ENCODE measurements at places on chromosomes 11 and 22.

GRCh38 chr11:128311742-128312719, 275.3 kb downstream of the ETS1 start:
- DNase-seq: no peak

- DNase-seq: no peak
Measured at GRCh38 chr22:32073262-32073661, 30.2 kb downstream of the SLC5A1 start.

DNA sequence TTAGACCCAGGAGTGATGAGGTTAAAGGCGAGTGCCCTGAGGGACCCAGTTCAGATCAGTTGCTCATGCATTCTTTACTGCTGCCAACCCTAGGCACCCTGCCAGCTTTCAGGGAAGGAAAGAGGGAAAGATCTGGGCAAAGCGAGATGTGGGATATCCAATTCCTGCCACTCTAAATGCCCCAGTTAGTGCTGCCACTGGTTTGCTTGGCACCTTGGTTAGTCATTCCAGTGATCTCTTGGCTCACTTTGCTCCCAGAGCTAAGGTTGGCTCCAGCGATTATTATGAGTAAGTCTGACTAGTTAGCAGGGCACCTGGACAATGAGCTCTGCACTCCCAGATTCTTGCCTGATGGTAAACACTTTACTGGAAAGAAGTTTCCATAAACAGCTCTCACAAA, 85.0 kb downstream of the INSC start:
- DNase-seq: no peak

DNA sequence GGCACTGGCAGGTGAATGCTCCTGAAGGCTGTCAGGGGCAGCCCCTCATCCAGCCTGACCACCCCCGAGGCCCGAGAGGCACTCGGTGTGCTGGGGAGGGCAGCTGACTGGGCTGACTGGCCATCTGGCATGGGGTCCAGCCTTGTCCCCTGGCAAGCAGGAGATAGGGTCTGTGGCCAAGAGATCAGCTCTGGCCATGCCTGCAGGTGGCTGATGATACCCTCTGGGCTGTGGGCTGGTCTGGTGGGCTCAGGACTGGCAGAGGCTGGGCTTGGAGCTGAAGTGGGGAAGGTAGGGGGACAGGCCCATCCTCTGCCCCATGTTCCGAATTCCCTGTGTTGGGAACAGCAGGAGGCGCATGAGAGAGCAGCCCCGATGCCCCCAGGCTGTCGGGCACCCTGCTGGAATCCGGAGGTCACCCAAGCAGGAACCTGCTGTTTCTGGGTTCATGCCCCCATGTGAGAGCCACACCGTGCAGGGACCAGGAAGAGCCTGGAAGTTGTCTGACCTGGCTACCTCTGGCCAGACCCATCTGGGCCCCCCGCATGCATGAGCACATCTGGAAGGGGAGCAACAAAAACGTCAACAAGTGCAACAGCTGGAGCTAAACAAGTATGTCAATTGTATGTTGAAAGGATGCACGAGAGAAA, 527.0 kb downstream of the TBC1D22A start:
- DNase-seq: no peak

DNA sequence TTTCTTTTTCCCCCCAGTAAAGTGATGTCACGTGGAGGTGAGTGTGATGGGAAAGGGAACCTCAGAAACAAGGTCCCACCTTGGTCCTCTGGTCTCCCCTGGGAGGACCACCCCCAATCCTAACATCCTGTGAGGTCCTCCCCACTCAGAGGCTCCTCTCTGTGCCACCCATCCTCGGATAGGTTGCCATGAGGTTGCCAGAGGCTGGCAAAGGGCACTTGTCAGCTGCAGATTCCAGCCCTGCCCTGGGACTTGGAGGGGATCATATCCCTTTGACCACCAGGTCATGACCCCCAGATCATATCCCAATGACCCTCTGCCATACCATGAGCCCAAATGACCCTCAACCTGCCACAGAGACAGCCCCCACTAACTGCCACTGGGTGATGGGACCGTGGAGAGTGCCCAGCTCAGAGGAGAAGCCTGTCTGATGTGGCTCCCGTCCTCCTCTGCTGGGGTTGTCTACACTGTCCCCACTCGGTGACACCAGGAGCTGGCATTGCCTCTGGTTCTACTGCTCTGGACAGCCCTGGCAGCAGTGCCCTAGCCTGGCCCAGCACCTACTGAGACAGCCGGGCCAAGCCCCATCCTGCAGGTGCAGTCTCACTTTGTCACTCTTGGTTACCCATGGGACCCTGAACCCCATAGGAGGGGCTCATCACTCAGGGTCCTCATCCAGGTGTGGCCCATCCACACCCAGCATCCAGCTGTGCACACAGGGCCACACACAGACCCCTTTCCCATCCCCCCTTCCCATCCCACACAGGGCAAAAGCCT, 90.2 kb upstream of the KCNQ1OT1 start:
- DNase-seq: no peak

GRCh38 chr11:102853956-102854355, 10.5 kb upstream of the MMP3 start:
- no peak for DNase-seq

DNA sequence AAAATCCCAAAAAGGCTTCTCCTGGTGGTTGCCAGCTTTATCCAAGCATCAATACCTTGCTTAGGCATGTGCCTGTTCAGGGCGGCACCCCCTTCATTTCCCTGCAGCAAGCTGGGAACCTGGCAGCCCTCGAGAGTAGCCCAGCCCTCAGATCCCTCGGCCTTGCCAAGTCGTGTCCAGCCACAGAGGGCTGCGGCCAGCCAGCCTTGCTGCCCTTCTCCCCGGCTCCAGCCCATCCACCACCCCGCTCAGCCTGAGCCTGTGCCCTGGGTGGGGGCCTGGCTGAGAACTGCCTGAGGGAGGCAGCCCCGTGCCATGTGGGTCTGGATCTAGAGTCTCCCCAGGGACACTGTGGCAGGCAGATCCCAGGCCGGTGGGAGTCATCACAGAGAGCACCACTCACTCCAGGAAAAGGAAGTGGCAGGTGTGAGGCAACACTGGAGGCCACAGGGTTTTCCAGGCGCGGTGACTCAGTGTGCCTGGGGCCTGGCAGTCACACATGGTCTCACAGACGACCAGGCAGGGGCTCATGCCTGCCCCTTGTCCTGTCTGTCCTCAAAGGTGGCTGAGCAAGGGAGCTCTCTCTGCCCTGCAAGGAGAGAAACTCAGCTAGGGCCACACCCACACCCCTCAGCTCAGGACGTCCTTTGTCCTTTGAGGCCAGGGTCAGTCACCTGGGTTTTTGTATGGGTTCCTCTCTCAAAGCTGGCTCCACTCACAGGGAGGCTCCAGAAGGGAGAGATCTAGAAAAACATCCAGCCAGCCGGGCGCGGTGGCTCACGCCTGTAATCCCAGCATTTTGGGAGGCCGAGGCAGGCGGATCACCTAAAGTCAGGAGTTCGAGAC, 12.2 kb upstream of the CDC42BPG start:
- DNase-seq: no peak

GRCh38 chr22:20403779-20404140, 9.8 kb downstream of the ZNF74 start:
- DNase-seq: no peak

DNA sequence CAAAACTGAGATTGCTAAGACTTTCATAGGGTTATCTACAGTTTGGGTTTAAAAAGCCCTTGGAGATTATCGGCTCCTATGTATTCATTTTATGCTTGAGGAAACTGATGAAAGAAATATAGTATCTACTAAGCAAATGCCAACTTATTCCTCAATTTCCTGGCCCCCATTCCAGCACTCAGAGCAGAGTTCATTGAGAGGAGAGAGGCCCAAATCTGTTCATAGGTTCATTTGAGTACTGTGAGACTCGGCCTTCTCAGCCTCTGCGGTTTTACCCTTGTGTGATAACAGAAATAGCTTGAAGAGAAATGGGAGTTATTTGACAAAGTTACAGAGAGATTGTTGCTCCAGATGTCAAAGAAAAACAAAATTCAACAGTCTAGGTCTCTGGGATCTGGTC, 226.7 kb upstream of the ARHGAP42 start:
- DNase-seq: no peak

GRCh38 chr11:64156235-64157011, 9.5 kb downstream of the MACROD1 start:
- no peak for DNase-seq

DNA sequence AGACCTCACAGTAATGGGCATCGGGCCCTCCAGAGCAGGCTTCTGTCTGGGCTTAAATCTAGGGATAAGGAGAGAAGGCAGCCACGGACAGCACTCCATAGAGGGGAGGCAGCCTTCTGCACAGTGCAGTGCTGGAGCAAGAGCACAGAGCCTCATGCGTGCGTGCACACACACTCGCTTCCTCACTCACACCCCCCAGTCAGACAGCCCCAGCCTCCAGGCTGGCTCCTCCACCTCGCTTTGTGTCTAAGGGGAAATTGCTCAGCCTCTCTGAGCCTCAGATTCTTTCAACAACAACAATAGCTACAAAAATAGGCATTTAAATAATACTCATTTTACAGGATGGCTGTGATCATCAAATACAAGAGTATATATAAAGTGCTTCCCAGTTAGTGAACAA, 26.7 kb upstream of the ETS1 start:
- DNase-seq: no peak

DNA sequence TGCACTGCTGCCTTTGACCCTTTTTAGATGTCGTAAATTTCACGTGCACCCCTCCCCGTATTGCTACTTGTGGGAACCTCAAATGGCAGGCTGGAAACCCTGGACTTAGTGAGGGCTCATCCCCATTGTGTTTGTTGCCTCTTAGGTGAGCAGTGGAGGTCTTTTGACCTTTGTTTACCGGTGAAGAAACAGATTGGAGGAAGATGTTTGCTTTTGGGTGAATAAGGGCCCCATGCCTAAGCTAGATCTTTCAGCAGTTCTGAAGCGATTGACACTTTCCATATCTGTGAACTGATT, 782 bp downstream of the SMARCB1 start:
- no peak for DNase-seq

- DNase-seq: no peak
Measured at GRCh38 chr11:1946812-1947484, at the start of gene MRPL23. Gene MRPL23, plus strand, starts transcription at chr11:1947332. Its CDS starts 31 bp downstream, at chr11:1947363.

DNA sequence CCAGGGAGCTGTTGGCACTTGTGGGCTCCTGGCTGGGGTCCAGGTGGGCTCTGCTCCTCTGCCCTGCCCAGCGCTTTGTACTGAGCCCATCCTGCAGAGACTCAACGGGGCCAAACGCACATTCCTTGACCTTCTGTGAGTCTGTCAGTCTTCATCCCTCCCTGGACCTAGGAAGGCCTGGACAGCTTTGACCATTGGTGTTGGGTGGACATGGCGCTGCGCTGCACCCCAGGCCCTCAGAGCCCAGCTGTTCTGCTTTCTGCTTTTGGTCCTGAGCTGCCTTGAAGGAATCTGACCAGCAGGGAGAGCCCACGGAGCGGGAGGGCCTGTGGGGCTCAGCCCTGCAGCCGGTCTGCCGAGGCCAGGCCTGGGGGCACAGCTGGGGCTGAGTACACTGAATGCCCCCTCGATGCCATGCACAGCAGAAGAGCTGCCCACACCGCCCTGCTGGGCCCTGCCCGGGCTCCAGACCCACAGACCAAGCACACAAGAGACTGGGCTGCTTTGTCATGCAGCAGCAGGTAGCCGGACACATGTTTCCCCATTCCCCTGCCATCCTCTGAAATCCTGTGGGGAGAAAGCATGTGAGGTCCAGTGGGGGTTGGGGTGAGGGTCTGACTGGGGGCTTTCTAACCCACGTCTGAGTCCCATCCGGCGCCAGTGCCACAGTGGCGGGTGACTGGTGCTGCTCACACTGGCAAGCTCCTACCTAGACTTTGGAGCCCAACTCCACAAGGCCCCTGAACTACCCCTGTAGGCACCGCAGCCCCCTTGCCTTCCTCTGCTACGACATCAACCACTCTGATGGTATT, 24.1 kb upstream of the CCDC188 start:
- no peak for DNase-seq

DNA sequence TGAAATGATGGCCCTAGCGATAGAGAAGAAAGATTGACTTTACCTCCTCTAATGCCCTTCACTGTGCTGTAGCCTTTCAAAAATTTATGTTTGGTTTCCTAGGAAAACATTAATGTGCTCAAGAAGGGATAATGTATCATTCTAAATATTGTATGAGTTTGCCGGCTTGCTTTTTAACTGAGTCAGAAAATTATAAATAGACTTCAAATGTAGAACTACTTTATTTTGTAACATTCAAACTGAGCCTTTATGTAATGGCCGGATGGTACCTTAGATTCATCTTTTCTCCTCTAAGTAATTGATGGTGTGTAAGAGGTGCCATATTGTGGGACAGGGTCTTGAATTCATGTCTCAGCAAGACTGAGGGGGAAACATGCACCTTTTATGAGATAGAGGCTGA, 57.7 kb downstream of the BID start:
- no peak for DNase-seq

All from stimulated activated CD8-positive, alpha-beta memory T cell treated with anti-CD3 and anti-CD28 coated beads, Interleukin-7, amount 100 ng/mL, for 1 hour (primary cell).